ENCODE measurements at places on chromosomes 2 and 18.

- DNase-seq, result no peak
Measured at GRCh38 chr2:238369591-238370040, 49.3 kb downstream of the TRAF3IP1 start.

DNA sequence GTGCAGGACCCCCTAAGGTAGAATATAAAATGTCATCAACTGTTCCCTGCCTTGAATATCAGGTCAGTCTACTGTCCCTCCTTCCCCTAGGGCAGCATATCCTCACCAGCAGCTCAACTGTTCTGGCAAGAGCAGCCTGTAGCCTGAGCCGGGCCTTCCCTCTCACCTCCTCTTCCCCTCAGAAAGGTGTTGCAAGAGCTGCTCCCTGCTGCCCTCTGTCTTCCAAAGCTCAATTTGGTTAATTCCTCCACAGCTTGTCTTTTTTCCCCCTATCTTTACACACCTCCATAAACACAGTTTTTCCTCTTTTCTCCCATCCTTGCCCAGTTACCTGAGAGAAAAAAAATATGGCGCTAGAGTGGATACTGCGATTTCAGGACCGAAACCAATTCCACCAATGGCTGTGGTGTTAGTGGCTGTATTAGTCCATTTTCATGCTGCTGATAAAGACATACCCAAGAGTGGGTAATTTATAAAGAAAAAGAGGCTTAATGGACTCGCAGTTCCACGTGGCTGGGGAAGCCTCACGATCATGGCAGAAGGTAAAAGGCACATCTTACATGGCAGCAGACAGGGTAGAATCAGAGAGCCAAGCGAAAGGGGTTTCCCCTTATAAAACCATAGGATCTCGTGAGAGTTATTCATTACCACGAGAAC, 184.7 kb downstream of the MREG start:
- DNase-seq, result peak; percentile 53

DNA sequence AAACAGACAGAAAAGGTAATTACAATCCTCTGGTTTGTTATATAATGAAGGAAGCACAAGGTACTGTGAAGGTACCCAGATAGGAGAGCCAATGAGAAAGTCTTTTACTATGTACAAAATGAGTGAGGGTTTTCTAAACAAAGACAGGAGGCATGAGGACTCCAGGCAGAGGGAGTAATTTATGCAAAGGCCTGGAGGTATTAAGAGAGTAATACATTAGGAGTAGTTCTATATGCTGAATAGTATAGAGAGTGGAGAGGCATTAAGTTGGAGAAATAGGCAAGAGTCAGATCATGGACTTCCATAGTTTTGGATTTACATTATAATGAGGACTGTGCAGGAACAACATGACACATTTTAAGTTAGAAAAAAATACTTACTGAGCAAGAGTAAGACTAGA, 216.0 kb downstream of the SCG2 start:
- no peak for DNase-seq

GRCh38 chr2:71336802-71337201, 5.2 kb downstream of the ZNF638 start:
- no peak for DNase-seq

DNA sequence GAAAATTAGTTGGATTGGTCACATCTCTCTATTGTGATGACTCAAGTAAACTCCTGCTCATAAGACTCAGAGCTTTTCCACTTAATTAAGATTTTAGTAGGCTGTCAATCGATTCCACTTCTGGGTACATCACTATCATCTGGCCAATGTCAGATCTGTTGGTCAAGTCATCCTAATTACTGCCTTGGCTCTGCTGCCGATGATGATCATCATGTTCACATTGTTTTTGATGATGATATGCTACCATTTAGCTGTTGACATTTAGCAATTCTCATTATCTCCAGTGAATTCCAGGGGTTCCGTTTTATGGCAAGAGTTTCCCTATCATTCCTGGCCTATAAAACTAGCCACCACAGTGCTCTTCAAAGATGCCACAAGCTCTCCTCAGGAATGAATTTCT, 253.4 kb downstream of the IKZF2 start:
- no peak for DNase-seq

- DNase-seq, result no peak
Measured at GRCh38 chr2:239276851-239277250, 124.0 kb downstream of the HDAC4 start.

GRCh38 chr18:9436206-9436929, 38.9 kb upstream of the RALBP1 start:
- DNase-seq, result no peak

GRCh38 chr2:232927793-232928550, 57.9 kb downstream of the SNORC start:
- DNase-seq, result no peak

DNA sequence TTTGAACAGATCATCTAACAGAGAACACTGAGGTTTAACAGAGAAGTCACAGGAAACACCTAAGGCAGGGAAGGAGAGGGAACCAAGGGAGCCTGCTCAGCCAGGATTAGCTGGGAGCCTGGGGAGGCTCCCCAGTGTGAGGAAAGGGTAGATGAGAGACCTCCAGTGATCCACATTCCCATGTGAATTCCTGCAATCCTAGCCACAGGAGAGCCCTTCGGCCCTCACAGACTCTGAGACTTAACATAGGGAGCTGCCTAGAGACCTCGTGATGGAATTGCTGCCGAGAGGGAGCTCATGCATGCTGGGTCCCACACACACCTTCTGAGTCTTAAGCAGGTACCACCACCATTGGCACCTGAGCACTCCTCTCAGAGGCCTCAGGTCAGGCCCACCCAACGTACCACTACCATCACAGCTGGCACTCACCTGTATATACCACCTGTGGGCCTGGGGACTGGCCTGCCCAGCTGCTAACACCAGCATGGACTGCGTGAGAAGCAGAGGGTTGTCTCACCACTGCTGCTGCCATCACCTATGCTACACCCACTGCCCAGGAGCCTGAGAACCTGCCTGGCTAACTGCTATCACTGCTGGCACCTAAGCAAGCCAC, 225.9 kb upstream of the RASGRP3 start:
- DNase-seq, result no peak

GRCh38 chr2:129895061-129895460, 84.4 kb upstream of the RAB6C start:
- no peak for DNase-seq

DNA sequence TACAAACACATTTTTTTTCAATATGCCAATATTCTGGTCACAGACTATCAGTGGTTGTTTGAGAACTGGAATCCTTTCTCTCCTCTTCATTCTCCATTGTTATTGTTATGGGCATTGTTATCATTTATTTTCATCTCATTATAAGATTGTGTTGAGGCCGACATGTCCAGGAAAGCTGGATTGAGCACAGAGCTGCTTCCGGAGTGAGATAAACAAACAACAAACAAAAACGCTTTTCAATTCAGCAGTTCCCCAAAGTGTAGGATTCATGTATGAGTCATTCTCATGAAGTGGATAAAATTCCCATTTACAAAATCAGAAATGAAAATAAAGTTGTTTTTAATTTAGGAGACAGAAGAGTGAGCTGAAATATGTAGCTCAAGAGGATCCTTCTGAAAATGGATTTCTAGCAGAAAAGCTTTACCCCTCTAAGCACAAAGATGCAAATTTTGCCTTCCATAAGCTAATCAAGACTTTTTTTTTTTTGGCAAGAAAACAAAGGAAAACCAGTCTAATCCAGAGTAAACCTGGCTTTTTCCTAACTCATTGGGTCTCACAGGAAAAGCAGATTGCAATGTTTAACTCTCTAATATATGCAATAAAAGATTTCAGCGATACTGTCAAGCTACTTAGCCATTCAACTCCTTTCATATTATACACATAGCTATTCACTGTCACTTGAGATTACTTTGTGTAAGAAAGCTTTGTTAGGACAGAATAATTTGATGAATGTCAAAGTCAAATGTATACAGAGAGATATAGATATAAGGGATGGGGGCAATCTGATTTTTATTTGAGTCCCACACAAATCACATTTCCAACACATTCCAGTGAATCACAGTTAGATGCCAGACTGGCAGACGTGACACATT, 1441.7 kb upstream of the CELF4 start:
- DNase-seq, result no peak

DNA sequence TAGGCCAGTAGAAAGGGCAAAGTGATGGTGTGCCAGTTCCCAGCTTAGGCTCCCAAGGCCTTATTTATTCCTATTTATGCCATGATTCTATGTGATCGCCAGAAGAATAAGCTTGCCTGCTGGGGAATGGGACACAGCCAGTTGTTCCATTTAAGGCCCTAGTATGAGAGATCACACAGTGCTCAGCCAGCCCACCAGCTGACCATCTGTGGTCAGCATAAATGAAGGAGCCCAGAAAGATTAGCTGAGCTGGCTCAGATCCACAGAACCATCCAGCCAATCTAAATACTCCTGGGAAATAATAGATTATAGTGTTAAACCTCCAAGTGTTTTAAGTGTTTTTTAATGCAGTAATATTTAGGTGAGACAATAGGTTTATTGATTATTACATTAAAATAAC, 12.6 kb upstream of the L3MBTL4 start:
- DNase-seq, result no peak

- DNase-seq, result no peak
Measured at GRCh38 chr2:181774685-181775084, 94.4 kb upstream of the NEUROD1 start.
